Adipocyte (in vitro differentiated cells): ENCODE measurements at places on chromosomes 4 and X.

- no peak for DNase-seq
Measured at GRCh38 chr4:6616087-6616995, 24.1 kb upstream of the MRFAP1 start.

- no peak for DNase-seq
Measured at GRCh38 chr4:173316060-173316459, 18.1 kb downstream of the HMGB2 start.

- peak; percentile 70 for DNase-seq
Measured at GRCh38 chr4:33696041-33696440, 2548.3 kb downstream of the ARAP2 start.

DNA sequence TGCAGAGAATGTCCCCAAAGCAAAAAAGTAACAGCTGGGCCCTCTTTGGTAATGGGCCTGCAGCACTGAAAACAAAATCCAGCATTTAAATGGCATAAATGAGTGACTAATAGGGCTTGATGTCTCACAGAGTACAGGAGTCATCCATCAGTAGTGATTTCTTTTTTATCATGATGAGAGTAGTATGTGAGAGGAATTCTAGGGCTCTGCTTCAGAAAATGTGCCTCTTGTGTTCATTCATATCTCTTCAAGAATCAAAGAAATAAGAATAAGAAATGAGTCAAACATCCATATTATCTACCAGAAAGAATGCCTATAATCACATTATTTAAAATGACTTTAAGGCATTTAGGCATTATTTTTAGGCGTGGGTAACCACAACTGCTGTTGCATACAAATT lies 792.9 kb upstream of the HTR2C start:
- DNase-seq: peak; percentile 21

- DNase-seq: no peak
Measured at GRCh38 chr4:155445306-155445705, 68.5 kb upstream of the MAP9 start.

DNA sequence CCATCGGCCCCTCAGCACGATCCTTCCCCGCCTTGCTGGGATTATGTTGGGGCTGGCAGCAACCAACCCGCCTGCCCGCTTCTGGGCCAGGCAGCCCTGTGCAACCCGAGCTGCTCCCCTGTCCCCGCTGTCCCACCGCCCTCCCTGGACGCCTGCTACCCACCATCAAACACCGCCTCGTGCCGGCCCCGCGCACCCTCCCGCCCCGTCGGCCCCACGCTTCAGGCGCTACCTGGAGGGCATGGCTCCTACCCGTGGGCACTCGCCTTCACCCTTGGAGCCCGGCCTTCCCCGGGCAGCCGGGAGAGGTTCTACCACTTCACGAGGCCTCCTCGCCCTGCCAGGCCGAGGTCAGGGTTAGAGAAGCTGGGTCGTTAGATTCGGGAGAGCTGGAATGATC lies 37.0 kb downstream of the TKTL1 start:
- DNase-seq: no peak

DNA sequence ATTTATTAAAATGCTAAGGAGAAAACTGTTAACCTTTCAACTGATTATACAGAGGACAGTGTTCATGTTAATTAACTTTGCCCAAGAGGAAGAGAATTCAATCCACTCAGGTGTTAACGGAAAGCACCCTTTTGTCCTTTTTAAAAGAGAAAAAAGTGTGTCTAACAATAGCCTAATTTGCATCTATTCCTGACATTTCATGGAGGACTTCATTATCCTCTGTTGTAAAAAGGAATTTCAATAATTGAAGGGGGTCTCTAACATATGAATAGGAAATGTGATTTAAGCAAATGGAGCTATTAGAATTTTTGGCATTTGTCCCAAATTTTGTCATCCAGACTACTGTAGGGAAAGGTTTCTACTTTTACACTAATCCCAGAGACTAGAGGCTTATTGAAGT lies 44.6 kb upstream of the GC start:
- no peak for DNase-seq

DNA sequence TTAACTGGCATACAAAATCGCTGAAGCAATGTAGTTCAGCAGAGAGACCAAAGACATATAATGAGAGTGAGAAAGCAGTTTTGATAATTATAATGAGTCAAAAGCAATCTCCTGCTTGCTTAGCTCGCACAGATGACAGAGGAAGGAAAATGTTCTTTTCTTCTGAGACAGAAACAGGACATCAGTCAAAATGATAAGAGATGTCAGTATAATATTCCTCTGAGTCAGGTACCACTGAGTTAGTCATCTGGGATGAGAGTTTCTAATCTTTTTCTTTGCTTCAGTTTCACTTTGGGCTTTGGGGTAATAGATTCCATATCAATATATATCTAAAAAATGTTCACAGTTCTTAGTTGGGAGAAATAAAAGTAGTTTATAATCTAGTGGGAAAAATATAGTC lies 387.2 kb downstream of the PCDH7 start:
- DNase-seq: no peak

GRCh38 chr4:26218677-26219605 lies 101.9 kb upstream of the RBPJ start:
- no peak for DNase-seq

- DNase-seq: no peak
Measured at GRCh38 chr4:54094451-54094850, 5.5 kb upstream of the GSX2 start.

- DNase-seq: no peak
Measured at GRCh38 chrX:36568946-36569345, 439.2 kb upstream of the FAM47C start.

- DNase-seq: no peak
Measured at GRCh38 chr4:41006141-41006540, 208.2 kb downstream of the APBB2 start.

DNA sequence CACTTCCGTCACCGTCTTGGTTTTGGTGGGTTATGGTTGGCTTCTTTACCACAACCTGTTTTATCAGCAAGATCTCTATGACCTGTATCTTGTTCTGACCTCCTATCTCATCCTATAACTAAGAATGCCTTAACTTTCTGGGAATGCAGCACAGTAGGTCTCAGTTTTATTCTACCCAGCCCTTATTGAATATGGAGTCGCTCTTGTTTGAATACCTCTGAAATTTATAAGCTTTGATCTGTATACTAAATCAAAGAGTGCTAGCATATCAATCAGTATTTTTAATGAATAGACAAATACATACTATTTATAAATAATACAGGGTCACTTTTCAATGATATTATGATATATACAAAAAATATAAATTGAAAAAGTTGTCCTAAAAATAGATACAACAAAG lies 690.0 kb downstream of the TRAM1L1 start:
- DNase-seq: no peak

DNA sequence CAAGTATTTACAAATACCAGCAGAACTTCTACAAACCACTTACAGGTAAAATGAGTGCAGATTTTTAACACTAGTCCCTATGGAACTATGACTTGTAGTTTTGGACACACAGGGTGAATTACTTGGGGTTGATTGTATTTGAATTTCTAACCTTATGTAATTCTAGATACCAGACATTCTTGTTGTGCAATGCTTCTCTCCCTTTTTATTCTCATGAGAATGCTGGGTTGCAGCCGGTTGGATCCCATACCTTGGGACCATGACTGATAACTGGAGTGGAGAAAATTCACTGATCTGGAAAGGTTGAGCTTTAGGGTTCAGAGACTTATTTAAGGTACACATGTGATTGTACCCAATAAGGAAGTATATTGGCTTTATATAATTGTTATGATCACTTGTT lies 8.8 kb downstream of the TET2 start:
- DNase-seq: no peak

- peak; percentile 18 for DNase-seq
Measured at GRCh38 chr4:25970226-25970675, 56.2 kb downstream of the SMIM20 start.

DNA sequence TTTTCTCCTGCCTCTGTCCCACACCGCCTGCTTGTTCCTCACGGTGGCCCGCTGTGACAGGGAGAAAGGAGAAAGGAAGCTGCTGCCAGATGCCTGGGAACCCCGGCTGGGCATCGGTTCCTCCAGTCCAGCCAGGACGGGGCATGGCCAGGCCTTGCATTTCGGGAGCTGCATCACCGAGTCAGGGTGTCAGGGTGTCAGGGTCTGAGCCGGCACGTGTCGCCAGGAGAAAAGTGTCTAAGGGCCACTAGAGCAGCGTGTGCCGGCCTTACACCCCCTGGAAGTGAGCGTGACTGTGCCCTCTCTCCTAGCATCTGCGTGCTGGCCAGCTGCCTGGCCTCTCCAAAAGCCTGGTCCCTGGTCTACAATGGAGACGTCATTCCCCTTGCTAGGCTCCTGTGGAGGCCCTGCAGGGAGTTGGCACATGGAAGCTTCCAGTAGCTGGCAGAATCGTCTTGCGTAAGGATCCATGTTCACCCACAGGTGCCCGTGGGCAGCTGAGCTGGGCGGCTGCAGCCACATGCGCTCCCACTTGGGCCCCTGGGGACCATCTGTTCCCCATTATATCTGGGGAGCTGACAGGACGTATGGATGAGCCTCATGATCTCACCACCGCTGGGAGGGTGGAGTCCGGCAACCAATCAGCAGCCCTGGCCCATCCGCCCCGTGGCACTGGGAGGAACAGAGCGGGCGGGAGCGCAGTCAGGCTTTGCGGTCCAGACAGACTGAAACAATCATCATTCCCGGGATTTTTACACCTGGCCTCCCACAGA lies 39.9 kb upstream of the HMX1 start:
- peak; percentile 14 for DNase-seq

DNA sequence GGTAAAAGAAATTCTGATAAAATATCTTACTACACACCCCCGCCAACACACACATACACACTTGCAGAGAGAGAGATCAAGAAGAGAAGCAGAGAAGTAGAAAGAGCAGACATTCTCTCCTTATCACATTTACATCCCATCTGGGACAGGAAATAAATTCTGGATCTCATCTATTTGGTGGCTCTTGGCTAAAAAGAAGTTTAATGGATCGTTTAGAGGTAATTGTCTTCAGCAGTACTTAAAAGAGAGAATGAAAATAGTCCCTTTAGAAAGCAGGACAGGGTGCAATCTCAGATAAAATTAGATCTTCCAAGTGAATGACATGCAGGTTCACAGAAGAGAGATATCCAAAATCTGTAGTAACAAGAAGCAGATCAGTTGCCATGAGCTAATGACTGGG lies 1392.5 kb downstream of the RAPGEF2 start:
- no peak for DNase-seq

GRCh38 chrX:53481093-53481492 lies 46.9 kb upstream of the HSD17B10 start:
- peak; percentile 10 for DNase-seq

DNA sequence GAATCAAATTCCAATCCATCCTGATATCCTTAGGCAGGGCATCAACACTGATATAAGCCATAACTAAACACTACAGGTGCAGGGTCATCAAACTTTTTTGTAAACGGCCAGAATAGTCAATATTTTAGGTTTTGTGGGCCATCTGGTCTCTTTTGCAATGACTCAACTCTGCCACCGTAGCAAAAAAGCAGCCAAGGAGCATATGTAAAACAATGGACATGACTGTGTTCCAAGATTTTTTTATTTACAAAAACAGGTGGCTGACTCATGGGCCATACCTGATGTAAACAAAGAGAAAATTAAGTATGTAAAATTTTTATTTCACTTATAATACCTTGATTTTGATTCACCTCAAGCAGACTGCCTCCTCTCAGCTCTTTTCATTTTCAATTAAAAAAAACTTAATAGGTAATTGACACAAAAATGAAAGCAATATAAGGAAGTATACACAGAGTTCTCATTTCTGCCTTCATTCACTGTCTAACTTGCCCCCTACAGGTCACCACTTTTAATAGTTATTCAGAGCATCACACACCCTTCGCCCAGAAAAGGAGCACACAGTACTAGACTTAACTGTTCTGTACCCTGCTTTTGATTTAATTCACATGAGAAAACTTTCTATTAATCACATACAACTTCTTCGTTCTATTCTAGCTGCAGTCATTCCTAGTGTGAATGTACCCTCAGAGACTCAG lies 35.3 kb upstream of the GPM6B start:
- DNase-seq: no peak

DNA sequence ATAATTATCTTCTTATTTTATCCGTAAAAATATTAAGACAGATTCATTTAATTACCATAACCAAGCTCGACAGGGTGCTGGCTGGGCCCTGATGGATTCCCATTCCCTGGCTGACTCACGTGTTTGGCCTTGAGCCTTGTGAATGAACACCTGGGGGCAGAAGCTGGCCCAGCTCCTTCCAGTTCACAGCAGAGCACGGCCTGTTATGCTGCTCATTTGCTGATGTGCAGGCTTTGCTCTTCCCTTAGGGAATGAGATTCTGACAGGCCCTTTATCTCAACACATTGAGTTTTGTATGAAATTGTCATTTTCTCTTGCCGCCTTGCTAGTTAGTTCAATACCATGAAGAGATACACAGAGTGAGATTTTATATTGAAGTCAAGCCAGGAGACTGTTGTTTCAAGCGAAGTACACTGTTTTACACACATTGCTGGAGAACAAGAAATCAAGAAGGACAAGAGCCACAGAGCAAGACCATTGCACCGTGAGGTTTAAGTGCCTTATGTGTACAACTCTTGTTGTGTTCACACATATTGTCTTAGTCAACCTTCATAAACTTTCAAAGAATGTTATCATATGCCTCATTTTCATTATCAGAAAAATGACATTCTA lies 1583.3 kb downstream of the STIM2 start:
- DNase-seq: no peak
